ENCODE measurements at places on chromosomes 2 and 18.

- no peak for DNase-seq
These were observed 91.3 kb downstream of the MGAT5 start for GRCh38 chr2:134344954-134345697.

- DNase-seq: no peak
These were observed 727 bp downstream of the ZFAND2B start for GRCh38 chr2:219207134-219207883.

DNA sequence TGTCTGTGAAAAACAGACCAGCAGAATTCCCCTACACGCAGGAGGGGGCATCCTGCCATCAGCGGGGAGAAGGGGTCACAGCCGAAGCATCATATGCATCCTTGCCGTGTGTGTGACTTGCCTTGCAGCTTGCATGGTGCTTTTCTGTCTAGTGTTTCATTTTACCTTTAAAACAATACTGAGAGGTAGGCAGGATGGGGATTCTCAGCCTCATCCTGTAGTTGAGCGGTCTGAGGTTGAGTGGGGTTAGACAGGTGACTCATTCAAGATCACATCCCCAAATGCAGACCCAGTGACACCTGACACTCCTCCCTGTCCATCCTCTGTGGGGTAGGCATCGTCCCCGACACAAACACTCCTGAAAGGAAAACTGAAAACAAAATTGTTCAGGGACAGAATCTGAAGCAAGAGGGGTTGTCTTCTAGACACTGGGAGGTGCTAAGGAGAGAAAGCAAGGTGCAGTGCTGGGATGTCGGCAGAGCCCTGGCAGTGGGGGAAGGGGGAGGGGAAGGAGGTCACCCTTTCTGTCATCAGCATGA is 7.9 kb downstream of the ARL4C start:
- DNase-seq: no peak

- DNase-seq: no peak
These were observed 105.6 kb downstream of the CMPK2 start for GRCh38 chr2:6760132-6760531.

DNA sequence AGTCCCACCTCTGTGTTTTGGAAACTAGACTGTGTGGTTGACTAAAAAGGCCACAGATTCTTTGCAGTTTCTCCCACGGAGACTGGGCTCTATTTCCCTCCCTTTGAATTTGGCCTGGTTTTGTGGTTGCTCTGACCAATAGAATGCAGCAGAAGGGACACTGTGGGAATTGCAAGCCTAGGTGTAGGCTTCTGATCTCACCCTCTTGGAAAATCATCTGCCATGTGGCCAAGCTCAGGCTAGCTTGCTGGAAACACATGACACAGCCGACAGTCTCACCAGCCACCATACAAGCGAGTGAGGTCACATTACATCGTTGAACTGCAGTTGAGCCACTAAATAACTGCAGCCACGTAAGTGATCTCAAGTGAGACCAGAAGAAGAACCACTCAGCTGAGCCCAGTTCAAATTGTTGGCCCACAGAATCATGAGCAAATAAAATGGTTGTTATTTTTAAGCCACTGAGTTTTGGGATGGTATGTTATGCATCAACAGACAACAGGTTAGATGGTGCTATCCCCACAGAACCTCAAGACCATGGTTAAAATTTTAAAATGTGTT is 319.1 kb upstream of the MEX3C start:
- no peak for DNase-seq

DNA sequence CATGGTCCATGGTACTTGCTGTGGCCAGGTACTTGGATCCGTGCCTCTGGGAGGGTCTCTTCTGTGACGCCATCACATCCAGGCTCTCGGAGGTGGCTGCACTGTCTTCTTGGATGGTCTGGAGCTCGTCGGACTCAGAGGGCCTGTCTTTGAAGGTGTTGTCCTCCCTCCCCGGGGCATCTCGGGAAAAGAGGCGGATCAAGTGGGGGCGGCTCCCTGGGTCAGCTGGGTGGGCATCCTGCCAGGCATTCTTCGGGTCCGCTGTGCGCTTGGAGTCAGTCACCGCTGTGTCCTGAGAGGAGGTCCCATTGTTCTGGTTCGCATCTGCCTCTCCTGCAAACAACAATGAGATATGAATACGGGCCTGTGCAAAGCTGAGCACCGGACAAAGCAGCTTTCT is 115.6 kb downstream of the MBP start:
- DNase-seq: no peak

GRCh38 chr2:204026294-204026693 is 89.7 kb downstream of the ICOS start:
- no peak for DNase-seq

GRCh38 chr18:48098538-48098937 is 168.1 kb upstream of the SMAD2 start:
- no peak for DNase-seq

DNA sequence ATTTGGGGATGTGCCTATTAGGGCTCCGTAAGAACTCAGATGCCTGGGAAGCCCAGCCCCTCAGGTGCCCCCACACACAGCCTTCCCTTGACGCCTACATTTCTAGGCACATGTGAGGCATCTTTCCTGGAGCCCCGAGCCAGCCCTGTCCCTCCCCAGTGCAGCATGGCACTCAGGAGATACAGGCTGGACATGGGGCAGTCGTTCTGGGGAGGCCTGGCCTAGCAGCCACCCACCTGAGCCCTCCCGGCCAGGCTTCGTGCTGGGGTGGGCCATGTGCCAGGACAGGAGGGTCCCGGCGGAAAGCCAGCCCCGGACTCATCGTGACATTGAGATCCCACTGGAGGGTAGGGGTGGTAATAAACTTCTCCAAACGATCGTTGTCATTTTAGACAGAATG is 15.2 kb downstream of the BOK start:
- DNase-seq: no peak

- DNase-seq: no peak
These were observed 2.1 kb downstream of the VIL1 start for GRCh38 chr2:218421027-218421426.

- no peak for DNase-seq
These were observed 26.3 kb downstream of the TMEM163 start for GRCh38 chr2:134692499-134692898.

GRCh38 chr2:80496775-80497174 is 192.2 kb upstream of the LRRTM1 start:
- no peak for DNase-seq

DNA sequence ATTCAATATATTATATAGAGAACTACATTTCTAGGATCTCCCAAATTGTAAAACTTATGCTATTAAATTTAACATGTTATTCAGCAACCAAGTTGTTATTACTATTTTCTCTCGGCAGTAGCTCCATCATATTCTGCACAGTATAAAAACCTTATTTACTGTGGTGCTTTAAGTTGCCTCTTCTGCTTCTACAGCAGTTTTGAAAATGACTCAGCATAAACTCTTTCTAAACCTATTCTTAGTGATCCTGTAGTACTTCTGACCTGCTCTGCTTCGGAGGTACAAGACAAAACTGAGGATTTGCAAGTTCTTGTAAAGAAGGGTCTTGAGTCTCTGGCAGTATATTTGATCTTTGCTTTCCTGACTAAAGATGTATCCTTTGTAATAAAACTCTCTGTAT is 567.2 kb downstream of the TMX3 start:
- no peak for DNase-seq

DNA sequence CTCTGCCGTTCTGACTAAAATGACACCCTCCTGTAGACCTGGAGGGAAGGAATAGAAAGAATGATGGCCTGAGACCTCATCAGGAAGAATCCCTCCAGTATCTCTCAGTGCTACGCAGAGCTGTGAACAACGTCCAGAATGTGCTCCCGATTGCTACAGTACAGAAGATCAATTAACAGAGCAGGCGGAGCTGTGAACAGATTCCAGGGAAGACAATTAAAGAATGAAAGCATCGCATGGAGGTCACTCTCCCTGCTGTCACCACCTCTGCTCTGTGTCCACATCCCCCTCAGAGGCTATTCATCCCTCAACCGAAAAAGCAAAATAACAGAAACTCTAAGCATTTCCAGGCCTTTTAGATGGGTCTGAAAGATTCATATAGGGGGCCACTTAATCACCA is 481.0 kb downstream of the EIPR1 start:
- no peak for DNase-seq

DNA sequence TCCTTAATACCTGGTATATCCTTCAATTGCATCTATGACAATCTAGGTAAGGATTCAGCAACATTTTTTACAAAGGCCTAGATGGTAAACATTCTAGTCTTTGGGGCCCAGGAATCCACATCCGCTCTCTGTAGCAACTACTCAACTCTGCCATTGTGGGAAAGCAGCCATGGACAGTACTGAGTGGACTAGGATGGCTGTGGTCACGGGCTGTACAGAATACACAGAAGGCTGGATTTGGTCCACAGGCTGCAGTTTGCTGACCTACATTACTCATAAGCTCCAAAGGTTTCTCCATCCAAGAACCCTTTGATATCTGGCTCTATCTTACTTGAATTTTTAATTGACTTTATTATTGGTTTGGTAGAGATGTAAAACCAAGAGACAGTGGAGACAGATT is 418.3 kb upstream of the LRRTM1 start:
- no peak for DNase-seq

DNA sequence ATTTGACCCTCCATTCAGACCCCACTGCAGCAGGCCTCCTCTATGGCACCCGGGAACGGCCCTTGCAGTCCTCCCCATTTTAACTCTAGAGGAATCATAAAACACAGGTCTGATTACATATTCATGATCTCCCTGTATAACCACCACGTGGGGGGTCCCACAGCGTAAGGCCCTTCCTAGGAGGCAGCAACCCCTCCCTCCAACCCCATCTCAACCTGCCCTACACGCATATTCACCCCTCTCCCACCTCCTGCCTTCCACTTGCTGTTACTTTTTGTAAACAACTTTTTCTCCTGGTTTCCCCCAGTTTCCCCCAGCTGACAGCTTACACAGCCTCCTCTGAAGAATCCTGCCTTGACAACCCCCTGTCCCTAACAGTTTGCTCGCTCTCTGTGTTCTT is 85.1 kb upstream of the FOXI3 start:
- DNase-seq: no peak

DNA sequence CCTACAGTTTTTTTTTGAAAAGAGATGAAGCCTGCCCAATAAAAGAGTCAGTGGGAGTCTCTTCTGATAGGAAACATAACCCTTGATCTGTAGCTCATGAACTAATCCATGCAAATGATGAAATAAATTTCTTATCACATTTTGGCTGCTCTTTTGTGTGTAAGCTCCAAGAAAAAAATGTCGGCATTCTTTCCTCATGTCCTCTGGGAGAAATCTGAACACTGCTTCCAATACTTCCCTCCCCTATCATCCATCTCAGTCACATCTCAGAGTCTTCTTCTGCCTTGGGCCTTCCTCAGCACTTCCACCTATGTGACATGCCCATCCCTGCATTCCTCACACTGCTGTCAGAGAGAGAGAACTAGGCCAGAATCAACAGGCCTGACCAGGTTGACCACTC is 395.7 kb upstream of the ST6GAL2 start:
- no peak for DNase-seq

- DNase-seq: no peak
These were observed 117.8 kb upstream of the EPC2 start for GRCh38 chr2:148526509-148527346.

GRCh38 chr2:97359861-97360584 is 229.7 kb downstream of the ANKRD36B start:
- DNase-seq: peak; percentile 13

- peak; percentile 21 for DNase-seq
These were observed 97.8 kb downstream of the B3GNT2 start for GRCh38 chr2:62293490-62294271.

- no peak for DNase-seq
These were observed 67.0 kb downstream of the ZEB2 start for GRCh38 chr2:144452989-144453336.

DNA sequence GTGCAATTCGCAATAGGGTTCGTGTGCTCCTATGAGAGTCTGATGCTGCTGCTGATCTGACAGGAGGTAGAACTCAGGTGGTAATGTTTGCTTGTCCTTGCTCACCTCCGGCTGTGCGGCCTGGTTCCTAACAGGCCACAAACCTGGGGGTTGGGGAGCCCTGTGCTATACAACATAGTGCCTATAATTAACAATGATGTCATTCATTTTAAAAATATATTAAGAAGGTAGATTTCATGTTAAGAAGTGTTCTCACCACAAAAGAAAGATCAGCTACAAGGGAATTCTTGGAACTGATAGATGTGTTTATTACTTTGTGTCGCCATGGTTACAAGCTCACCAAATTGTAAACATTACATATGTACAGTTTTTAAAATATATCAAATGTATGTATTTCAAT is 200.5 kb downstream of the GRB14 start:
- no peak for DNase-seq

GRCh38 chr2:42054714-42055430 is 7.1 kb downstream of the PKDCC start:
- no peak for DNase-seq

GRCh38 chr18:2982452-2983269 is 30.3 kb downstream of the LPIN2 start:
- DNase-seq: no peak

DNA sequence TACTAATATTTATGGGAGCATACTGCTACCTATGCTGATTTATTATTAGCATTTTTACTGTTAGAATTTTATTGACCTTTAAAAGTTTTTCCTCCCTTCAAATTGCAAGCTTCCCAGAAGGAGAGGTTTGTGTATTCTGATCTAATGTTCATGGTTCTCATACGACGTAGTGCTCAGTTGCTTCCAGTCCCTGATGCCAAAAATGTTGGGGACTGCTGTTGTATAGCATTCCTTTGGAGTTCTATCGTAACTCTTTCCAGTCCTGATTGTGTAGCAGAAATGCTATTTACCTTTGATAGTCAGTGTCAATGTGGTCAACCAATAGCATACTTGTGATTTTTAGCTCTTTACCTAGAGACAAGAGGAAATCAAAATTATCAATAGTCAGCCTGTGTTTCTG is 69.5 kb upstream of the ZSWIM2 start:
- DNase-seq: peak; percentile 64

GRCh38 chr2:208093128-208093527 is 31.2 kb downstream of the CRYGD start:
- DNase-seq: no peak

- DNase-seq: no peak
These were observed 262.6 kb upstream of the SYT4 start for GRCh38 chr18:43539862-43540261.

DNA sequence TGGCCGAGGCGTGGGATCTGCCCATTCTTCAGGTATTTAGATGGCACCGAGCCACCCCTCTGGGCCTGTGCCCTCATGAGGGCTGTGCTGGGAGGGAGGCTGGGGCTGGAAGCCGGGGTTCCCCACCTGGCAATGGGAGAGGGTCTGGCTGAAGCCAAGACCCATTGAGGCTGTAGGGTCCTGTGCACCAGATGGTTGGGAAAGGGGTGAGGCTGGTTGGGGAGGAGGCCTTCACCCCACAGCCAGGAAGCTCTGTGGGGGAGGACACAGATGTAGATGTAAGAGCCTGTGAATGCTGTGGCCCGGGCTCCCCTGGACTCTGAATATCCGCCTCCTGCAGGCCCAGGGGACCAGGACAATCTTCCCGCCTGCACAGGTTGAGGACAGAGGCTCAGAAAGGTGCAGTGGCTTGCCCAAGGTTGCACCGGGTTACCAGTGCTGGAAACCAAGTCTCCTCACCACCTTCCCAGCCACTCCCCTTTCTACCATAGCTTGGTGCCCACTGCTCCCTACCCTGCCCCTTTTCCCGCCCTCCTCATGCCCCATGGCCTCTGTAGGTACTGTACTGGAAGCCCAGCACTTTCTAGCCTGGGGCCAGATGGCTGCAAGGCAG is 49.7 kb downstream of the PDCL3 start:
- DNase-seq: no peak

Measured in tongue (tissue), 3 donors.